Activated naive CD4-positive, alpha-beta T cell (primary cell): ENCODE measurements at places on chromosomes 7 and 10.

DNA sequence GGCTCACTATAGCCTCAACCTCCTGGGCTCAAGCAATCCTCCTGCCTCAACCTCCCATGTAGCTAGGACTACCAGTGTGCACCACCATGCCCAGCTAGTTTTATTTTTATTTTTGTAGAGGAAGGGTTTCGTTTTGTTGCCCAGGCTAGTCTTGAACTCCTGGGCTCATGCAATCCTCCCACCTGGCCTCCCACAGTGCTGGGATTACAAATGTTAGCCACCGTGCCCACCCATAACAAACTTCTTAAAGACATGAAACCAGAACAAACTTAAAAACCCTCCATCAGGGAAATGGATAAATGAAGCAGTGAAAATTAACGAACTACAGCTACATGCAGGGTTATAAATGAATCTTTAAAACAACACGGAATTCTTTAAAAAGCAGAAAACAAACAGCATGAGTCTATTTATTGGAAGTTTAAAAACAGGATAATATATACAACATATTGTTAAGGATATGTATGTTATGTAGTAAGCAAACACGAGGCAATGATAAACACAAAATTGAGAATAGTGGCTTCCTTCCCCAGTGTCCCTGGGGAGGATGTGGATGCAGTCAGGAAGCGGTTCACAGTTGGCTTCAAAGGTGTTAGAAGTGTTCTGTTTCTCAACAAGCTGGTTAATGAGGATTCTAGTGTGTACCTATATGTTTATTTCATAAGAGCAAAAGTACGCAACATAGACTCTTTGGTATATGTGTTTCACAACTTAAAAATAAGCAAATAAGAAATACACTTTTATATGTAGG, 128.2 kb upstream of the IMMP2L start:
- DNase-seq, result no peak

DNA sequence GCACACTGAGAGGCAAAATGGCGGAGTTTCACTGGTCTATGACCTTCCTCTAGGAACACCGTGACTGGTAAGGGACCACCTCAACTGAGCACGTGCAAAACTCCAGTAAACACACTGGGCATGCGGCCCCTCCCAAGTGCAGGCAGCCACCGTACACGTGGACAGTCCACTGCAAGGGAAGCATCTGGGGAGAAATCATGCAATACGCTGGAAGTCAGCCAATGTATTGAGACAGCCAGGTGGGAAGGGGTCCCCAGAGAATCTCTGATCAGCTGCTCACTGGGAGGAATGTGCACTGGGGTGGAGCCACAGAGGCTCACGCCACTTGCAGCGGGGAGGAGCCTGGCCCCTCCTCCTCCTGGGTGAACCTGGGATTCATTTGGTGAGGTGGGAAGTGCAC, 49.3 kb downstream of the CFAP46 start:
- no peak for DNase-seq

- no peak for DNase-seq
These were observed 59.7 kb downstream of the ELAPOR2 start for GRCh38 chr7:86999750-87000149.

DNA sequence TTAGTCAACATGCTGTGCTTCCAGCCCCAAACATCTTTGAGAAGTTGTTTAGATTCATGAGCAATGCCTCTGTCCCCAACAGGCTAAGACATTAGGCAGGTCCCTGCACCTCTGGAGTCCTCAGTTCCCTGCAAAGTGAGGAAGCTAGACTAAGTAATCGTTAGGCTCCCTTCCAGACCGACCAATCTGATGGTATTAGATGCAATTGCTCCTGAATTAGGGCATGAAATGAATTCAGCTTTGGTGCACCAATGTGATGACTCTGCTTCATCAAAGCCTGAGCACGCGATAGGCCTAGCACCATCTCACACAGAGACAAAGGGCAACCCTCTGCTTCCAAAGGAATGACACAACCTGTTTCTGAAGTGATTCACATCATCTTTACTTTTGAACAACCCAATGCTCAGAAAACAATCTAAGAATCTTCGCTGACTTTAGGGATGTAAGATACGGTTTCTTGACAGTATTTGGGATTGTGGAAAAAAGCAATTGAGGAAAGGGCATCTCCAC, 723 bp upstream of the TES start:
- DNase-seq, result no peak

DNA sequence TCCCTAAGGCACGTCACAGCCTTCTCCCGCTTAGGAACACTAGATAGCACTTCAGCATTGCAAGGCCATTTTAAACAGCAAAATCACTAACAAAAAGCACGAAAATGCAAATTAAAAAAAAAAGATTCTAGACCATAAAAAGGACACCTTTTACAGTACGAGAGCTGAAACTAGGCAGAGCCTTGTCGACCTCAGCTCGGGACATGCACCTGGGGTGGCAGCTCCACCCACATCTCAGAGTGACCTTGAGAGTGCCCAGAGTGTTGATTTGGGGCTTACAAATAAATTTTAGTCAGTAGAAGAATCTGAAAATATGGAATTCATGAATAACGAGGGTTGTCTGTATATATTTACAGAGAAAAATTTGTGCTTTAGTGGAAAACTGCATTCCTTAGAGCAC, 1.1 kb downstream of the MRPS24 start:
- no peak for DNase-seq

DNA sequence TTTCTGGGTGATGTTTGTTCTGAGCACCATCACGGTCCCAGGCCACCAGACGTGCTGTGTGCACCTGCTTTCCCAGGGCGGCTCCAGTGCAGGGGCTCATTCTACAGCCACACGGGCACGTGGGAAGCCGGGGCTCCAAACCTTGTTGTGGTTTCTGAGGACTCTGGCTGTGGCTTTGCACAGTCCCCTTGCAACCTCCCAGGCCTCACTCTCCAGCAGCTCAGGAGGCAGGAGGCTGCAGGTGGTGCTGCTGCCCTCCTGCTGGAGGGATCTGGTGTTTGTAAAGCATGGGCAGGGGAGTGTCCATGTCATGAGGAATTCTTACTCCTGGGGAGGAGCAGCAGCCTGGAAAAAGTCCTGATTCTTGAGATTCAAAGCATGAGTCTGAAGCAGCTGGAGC, 54.3 kb downstream of the INSYN2A start:
- no peak for DNase-seq

DNA sequence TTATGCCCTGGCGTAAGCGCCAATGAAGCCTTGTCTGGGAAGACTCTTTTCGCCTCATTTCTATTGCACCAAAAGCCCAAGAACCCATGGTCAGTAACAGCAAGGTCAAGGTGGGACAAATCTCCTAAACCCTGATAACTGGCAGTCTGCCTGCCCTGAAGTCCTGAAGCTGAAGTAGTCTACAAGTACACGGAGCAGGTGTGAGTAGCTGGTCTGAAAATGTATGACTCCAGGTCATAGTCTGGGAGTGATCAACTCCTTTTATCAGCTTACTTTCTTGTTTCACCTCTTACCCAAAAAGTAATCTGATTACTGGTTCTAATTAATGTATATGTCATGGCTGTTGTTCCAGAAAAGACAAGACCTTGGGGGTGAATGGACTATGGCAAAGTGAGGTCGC, 107.3 kb upstream of the EFCAB10 start:
- no peak for DNase-seq

DNA sequence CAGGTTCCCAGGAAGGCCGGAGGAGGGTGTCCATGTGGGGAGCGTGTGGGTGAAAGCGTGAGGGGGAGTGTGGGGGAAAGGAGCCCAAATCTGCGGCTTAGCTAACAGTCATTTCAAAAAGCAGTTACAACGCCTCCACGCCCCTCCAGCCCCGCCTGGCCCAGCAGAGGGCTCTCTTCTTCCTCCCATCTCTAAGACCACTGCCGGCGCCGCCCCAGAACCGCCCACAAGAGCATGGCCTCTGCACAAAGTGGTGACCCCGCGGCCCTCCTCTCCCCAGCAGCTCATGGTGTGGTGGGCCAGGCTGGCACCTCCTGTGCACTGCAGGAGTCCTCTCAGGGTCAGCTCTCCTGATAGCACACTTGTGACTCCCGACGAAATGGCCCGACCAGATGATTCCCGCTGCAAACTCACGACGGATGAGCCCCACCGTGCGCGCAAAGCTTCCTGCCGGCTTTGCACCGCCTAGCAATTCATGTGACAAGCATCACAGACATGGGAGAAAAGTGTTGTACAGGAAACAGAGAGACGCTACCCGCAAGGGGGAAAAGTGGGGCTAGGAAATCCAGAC, 12.4 kb upstream of the HUS1 start:
- DNase-seq, result peak; percentile 83
